ENCODE measurements at places on chromosomes 6 and 20.

GRCh38 chr6:80988892-80989291 lies 763.6 kb downstream of the TENT5A start:
- peak; percentile 44 for DNase-seq

- no peak for DNase-seq
These were observed 326.8 kb upstream of the ARID1B start for GRCh38 chr6:156450421-156450820.

DNA sequence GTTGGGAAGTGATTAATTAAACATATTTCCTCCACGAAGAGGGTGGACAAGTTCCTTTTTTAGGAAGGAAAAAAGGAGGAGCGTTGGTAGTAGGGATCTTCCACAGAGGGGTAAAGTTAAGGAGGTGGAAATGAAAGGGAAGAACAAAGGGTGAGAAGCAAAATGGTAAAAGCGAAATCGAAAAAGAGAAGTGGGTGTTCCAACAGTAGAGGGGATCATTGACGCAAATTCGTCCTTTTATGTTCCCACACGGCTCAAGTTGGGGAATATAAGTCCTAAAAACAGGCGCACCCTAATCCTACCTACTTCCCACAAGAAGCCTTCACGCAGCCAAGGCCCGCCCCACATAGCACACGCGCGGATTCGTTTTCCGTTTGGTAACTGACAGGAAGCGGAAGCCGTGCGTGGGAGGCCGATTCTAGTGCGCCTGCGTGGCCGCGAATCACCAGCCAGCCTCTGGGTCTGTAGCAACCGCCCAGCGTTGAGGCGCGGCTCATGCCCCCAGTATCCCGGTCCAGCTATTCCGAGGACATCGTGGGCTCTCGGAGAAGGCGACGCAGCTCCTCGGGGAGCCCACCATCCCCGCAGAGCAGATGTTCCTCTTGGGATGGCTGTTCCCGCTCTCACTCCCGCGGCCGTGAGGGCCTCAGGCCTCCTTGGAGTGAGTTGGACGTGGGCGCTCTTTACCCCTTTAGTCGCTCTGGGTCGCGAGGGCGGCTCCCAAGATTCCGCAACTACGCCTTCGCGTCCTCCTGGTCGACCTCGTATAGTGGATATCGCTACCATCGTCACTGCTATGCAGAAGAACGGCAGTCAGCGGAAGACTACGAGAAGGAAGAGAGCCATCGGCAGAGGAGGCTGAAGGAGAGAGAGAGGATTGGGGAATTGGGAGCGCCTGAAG lies at the start of gene NKAPL:
Gene NKAPL (plus strand): TSS at position 421 of the 901 bp plus-strand sequence. CDS start 75 bp downstream, at position 496.
- DNase-seq = peak; percentile 68

GRCh38 chr20:41367393-41367695 lies 726 bp upstream of the EMILIN3 start:
- no peak for DNase-seq

DNA sequence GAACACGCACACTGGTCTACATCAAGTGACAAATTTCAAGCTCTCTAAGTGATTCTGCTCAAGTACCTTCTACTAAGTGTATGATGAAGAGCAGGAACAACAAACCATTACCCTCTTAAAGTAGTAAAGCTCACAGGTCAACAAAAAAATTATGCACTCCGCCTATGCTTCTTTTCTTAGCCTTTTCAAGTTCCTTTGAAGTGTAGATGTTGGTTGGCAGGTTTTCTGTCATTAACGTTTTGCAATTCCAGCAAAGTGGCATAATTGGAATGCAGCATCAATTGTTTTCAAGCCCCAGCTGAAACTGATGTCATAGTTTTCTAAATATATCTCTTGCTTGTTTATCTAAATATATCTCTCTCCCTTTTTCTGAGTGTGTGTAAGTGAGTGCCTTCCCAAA lies 396.9 kb upstream of the EYS start:
- DNase-seq = no peak

GRCh38 chr20:7180256-7181045 lies 413.0 kb downstream of the BMP2 start:
- DNase-seq = no peak

DNA sequence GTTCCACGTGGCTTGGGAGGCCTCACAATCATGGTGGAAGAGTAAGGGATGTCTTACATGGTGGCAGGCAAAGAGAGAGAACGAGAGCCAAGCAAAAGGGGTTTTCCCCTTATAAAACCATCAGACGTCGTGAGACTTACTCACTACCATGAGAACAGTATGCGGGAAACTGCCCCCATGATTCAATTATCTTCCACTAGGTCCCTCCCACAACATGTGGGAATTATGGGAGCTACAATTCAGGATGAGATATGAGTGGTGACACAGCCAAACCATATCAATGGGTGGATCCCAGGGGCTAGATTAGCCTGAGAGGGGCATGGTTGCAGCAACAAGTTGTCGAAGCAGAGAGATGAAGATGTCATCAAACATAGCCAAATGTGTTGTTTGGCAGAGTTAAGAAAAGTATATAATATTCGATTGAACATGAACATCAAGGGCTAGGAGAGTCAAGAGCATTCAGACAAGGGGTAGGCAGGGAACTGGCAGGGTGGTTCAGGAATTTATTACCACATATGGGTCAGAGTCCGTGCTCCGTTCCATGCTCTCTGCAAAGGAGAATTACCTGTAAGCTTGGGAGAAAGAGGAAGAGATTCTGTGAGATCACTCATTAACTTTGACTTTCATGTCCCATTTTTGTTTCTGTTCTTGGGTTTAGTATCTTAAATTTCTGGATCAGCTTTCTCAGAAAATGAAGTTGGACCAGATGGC lies 98.8 kb downstream of the CCDC170 start:
- DNase-seq = no peak

DNA sequence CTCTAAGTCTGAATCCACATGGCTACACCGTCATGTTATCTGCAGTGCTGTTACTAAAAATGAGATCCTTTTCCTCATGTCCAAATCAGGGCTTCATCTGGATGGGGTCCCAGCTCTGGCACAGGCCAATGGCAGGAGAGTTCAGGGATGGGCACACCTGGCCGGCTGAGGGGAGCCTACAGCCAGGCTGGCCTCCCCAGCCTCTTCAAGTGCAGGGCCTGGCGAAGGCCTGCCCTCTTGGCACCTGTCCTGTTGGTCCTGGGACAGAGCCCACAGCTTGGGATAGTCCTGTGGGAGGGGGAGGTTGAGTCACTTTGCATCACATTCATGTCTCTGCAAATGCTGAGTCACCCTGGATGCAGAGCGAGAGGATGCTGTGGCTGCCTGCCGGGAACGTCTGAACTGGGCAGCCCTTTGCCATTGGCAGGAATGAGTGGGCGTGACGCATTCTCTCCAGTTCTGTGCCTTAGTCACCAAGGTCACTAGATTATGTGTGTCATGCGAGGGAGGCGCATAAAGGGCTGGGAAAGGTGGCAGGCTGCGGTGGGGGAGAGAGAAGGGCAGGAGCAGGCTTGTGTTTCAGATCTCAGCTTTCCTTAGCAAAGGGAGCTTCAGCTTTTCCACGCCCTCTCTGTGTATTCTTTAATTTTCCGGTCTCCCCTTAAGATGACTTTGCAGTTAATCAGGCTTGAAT lies 223.2 kb upstream of the ECI2 start:
- no peak for DNase-seq

GRCh38 chr20:11982289-11982954 lies 64.7 kb downstream of the BTBD3 start:
- no peak for DNase-seq

GRCh38 chr6:83132121-83132520 lies 60.9 kb downstream of the PGM3 start:
- no peak for DNase-seq

DNA sequence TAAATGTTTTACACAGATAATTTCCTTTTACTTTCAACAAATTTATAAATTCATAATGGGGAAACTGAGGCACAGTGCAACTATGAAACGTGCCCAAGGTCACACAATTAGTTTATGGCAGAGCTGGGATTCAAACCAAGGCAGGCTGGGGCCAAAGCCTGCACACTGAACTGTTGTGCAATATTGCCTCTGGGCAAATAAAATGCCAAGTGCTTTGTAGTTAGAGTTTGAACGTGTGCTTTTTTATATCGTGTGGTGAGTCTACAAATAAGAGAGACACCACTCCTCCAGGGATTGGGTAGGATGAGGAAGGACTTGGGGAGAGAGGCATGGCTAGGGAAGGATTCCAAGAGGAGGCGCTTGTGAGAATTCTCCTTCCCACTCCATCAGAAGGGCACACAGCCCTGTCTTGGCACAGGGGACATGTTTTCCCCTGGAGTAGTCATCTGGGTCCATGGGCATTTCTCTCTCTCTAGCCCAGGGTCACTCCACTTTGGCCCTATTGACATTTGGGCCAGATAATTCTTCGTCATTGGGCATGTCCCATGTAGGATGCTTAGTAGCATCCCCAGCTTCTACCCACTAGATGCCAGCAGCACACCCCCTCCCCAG lies 2.8 kb upstream of the CDH22 start:
- no peak for DNase-seq

- DNase-seq = no peak
These were observed 9.1 kb upstream of the FOXP4 start for GRCh38 chr6:41536795-41537758.

DNA sequence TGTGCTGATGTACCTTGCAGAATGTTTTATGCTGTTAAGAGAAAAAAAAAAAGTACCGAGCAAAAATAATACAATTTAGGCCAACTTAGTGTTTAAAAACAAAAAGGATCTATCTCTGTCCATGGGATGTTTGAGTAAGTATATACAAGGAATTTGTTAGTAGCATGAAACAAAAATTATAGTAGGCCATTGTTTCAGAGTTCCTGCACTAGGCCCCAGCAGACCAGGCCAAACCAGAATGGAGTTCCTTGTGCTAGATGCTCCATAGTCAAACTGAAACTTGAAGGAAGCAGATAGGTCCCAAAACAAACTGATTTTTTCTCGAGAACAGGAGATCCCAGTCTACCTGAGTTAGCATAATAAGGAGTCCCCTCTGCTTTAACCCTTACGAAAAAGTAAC lies 72.5 kb downstream of the SNX9 start:
- DNase-seq = no peak

GRCh38 chr6:157961832-157962575 lies 19.7 kb upstream of the SYNJ2 start:
- DNase-seq = no peak

DNA sequence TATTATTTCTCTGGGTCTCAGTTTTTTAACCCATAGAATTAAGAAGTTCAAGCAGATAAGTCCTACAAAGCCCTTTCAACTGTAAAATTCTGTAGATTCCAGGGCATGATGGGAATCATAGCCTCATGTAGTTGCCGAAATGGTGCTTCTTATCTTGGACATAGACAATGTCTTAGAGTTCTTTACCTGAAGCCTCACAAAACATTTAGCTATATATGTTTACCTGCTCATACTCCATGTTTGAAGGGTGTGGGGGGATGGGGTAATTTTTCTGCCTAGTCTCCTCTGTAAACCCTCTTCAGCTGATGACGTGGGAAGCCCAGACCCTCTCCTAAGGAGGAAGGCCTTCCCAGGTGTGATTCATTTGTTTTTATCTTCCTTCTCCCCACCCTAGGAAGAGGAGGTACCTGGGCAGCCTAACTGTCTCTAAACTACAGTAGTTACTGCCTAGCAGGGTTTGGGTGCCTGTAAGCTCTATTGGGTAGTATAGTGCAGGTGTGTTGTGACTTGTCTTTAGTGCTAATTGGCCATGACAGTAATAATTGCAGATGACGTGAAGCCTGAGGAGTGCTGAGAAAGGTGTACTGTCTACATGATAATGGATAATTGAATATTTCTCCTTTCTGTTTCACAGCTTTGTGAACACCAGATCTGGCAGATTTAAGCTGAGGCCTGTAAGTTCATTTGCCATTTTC lies 230.8 kb downstream of the TFAP2B start:
- no peak for DNase-seq

- DNase-seq = no peak
These were observed 69.0 kb upstream of the UST start for GRCh38 chr6:148677594-148678476.

- no peak for DNase-seq
These were observed 89.5 kb downstream of the JARID2 start for GRCh38 chr6:15335385-15335784.

DNA sequence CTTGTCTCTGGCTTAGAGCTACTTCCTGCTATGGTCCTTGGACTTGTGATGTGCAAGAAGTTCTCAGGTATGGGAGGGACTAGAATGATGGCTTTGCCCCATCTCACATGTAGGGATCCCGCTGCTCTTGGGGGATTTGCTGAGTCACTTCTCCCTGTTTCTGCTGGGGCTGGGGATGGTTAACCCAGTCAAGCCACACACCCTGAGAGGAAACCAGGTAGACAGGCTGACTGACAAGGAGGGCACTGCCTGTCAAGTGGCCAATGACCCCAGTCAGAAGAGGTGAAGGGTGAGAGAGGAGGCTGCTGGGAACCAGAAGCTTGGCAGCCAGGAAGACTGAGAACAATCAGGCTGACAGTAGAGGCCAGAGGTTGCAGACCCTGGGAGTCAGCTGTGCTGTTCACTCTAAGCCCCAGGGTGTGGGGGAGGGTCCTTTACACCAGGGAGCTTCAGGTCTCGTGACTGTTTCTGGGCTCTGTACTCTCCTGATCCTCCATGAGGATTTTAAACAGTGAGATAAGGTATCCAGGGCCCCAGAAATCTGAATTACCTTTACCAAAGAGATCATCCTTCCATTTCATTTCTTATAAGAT lies 34.6 kb downstream of the HLA-F start:
- no peak for DNase-seq

DNA sequence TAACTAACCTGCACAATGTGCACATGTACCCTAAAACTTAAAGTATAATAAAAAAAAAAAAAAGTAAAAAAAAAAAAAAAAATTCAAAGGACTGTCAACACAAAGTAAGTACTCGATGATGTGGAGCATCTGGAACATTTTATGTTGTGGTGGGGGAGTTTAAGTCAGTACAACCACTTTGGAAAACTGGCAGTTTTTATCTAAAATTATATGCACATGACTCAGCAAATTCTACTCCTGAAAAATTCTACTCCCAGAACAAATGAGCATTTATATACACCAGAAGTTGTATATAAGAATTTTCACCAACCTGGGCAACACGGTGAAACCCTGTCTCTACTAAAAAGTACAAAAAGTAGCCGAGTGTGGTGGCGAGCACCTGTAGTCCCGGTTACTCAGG lies 36.9 kb upstream of the CCDC28A start:
- no peak for DNase-seq

GRCh38 chr6:150272264-150272975 lies 96.4 kb upstream of the IYD start:
- DNase-seq = no peak

DNA sequence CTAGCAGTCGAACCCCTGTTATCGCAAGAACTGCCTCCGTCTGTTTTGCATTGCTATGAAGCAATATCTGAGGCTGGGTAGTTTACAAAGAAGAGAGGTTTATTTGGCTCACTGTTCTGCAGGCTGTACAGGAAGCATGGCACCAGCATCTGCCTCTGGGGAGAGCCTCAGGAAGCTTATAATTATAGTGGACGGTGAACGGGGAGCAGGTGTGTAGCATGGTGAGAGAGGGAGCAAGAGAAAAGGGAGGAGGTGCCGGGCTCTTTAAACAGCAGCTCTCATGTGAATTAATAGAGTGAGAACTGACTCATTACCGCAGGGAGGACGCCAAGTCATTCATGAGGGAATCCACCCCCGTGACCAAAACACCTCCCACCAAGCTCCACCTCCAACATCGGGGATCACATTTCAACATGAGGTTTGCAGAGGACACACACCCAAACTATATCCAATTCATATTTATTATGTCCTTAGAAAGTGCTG lies 172.6 kb upstream of the KCNG1 start:
- DNase-seq = no peak

- peak; percentile 87 for DNase-seq
These were observed 133.3 kb downstream of the ELOVL4 start for GRCh38 chr6:79813854-79814709.

Data from muscle of arm (tissue), 14 donors.